ENCODE measurements at places on chromosomes 11 and 22.
A peak's percentile ranks its signal among the peaks of the same experiment; 100 is the strongest.

- DNase-seq: peak; percentile 48
These were observed 97.1 kb upstream of the CARD18 start for GRCh38 chr11:105236664-105237063.

GRCh38 chr11:72223615-72224563 is 678 bp upstream of the INPPL1 start:
- no peak for DNase-seq

DNA sequence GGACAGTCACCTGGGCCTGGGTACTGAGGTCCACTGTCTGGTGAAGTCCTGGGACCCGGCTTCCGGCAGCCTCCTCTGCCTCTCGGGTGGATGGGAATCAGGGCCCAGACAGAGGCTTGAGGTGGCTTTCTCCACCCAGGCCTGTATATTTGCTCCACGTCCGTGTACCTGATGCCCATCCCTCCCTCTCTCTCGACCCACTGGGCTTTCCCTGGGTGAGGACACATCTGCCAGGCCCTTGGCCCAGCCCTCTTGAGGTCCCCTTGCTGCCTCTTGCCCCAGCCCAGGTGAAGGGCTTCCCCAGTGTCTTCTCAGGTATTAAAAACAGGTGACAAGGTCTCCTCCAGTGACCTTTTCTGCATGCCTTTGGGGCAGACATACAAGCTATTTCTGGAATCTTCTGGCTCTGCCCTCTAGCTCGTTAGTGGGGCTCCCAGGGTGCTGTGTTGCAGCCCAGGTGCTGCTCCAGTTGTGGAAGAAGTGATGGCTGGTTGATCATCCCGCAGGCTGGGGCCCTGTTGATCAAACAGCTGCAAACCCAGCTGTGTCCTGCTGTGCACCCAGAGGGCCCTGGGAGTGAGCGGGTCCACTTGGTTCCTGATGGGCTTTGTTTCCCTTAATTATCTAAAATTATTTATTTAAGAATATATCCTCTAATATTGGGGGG is 25.5 kb upstream of the ACR start:
- DNase-seq: no peak

- DNase-seq: no peak
These were observed 3.1 kb upstream of the TMEM109 start for GRCh38 chr11:60910711-60911380.

GRCh38 chr22:40196628-40197360 is 19.1 kb downstream of the TNRC6B start:
- DNase-seq: no peak

DNA sequence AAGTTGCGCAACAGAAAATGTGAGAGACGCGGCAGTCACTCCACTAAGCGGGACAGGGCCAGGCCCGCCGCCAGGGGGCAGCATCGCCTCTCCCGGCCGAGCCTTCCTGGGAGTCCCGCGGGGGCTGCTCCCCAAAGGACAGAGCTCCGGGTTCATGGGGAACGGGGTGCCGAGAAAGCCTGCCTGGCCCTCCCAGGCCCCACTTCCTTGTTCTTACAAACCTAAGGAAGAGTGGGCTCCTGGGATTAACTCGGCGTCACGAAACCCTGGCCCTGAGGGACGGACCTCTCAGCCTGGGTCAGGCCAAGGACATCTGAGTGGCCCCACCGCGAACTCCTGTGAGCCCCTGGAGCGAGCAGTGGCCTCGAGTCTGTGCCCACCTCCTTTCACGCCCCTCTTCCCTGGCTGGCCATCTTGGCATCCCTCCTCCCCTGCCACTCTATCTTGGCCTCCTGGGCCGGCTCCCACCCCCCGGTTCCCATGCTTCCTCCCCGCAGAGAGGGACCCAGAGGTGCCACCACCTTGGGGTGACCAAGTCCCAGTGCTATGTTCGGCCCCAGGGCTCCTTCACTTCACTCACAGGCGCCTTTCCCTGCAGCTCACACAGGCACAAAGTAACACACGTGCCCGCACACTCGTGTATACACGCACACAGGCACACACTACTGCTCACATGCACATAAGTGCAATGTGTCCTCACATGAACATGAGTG is 99.9 kb upstream of the FGF3 start:
- peak; percentile 28 for DNase-seq

- no peak for DNase-seq
These were observed 496.9 kb downstream of the SOX6 start for GRCh38 chr11:15859411-15859810.

DNA sequence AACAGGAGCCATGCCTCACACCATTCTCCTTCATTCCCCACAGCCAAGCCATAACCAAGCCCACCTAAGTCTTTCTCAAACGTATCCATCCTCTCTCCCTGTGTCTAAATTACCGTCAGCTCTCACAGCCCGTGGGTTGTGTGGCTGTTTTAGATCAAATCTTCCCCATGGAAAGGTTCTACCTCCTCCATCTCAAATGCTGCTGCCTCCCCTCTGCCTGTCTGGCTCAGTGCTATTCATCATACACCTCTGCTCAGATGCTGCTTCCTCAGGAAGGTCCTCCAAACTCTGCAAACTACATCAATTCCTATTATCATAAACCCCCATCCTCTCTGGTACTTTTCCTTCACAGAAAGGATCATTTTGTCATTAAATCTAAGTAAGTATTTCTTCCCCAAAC is 15.1 kb downstream of the NFRKB start:
- DNase-seq: no peak

DNA sequence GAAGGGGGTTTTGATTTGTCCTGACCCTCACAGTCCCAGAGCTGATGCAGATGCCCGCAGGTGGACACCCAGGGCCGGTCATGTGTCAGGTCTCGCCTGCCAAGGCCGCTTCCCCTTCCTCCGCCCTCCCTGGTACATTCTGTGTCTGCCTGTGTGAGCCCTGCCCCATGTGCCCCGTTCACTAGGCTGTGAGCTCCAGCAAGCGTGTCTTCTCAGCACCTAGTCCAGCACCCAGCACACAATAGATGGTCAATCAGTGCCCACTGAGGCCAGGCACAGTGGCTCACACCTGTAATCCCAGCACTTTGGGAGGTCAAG is 29.9 kb upstream of the PPARA start:
- DNase-seq: no peak

DNA sequence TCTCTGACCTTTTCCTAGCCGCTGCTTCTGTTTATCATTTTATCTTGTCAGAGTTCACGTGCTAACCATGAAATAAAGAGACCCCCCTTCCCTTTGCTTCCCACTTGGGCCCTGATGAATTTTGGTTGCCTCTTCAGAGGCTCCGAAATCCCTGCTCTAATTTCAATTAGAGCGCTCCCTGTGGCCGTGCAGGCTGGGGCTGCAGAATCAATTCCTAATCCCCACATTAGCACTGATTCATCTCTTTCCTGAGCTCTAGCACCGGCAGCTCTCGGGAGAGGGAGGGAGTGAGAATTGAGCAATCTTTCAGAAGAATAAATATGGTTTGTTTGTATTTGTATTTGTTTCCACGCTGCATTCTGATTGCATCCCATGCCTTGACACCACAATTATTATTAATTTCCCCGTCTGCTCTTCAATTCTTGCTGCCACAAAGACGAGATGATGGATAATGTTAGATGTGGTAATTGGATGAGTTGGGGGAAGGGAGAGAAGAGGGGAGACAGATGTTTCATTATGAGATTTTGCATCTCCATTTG is 76.9 kb downstream of the NTM start:
- no peak for DNase-seq

GRCh38 chr11:72267956-72268617 is 24.1 kb upstream of the PHOX2A start:
- no peak for DNase-seq

DNA sequence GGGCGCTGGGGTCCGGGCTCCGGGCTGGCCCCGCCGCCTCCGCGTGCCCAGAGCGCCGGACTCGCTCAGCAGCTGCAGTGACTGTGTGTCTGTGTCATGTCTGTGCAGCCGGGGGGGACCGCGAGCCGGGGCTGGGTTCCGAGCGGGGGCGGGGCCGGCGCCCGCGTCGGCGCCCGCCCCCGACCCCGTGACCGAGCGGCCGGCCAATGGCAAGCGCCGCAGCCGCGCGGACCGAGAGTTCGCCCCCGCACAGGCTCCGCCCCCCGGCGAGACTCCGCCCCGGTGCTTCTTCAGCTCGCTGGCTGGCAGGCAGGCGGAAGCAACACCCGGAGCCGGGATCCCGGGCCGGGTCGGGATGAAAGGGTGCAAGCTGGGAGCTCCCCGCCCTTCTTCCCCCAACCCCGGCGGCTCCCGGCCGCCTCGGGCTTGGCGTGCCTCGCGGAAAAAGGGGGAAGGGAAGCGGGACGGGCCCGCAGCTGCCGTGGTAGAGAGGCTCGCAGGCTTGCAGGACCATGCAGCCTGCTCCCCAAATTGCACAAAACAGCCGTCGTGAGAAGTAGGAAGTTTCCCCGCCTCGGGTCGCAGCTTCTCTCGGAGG is 750 bp upstream of the LARGE1 start:
- DNase-seq: peak; percentile 94

GRCh38 chr11:73203790-73204189 is 14.3 kb upstream of the P2RY2 start:
- DNase-seq: no peak

DNA sequence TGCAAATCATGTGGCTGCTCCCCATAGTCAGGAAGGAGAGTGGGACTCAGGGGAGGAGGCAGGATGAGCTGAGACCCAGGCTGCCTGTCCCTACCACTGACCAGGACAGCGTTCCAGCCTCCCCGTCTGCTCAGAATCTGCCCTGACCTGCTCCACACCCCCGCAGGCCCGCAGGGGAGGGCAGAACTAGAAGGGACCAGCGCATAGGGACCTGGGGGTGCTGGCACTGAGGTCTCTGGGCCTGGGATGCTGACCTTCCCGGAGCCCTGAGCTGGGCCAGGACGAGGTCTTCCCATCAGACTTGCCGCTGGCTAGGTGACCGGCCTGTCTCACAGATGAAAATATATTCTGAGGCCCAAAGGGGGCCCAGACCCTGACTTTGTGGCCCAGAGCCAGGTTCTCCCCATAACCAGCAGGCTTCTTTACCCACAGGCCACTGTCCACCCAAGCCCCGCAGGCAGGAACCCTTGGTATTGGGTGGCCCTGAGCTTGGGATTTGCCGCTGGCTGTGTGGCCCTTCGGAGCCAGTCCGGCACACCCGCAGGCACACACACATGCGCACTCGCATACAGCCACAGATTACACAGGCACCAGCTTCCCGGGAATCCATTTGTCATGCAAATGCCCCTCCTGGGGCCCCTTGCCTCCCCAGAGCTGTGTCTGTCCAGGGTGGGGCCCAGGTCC is 13.8 kb upstream of the PIM3 start:
- no peak for DNase-seq

DNA sequence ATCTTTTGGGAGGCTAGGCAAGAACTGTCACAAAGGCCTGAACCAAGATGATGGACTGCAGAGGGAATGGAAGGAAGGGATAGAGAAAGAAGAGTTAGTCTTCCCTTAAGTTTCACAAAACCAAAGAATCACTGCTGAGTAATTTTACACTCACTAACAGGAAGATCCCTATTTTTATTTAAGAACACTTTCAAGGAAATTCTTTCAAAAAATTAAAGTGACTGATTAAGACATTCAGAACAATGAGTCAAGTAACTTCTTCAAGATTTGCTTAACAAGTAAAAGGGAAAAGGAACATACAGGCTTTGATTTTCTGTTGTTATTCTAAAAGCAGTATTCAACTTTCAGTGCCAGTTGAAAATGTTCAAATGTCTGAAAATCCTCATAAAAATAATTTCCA is 3.1 kb downstream of the PITPNB start:
- no peak for DNase-seq

- DNase-seq: no peak
These were observed 10.9 kb downstream of the OMP start for GRCh38 chr11:77113382-77114088.
